ENCODE measurements at places on chromosomes 11 and 22. TPM values are rescaled to one million over a fixed set of nuclear protein-coding genes. Genes with fewer than 3 reads are reported as not detected.

Gene ADM2
- total RNA-seq = 3.3 TPM

Gene DEPDC5
- total RNA-seq = 12.2 TPM

Gene GP1BB
- 0.24 TPM for total RNA-seq

Gene KCNQ1
- total RNA-seq = not detected

Gene IGLL1
- not detected for total RNA-seq

Gene MARK2
- total RNA-seq = 26.4 TPM

Gene KLHL35
- not detected for total RNA-seq

Gene KCNK7
- 0.26 TPM for total RNA-seq

Gene PTPRJ
- 19.6 TPM for total RNA-seq

Gene TEX12
- total RNA-seq = not detected

Gene IL10RA
- total RNA-seq = not detected

Gene HSPB2
- total RNA-seq = 6.7 TPM

Gene LDLRAD3
- total RNA-seq = 6.5 TPM

Gene CADM1
- not detected for total RNA-seq

Gene FGF3
- not detected for total RNA-seq

Gene PTPRCAP
- total RNA-seq = 0.50 TPM

Gene MUC2
- 0.03 TPM for total RNA-seq

Gene LRRC55
- total RNA-seq = not detected

Gene OR4C15
- not detected for total RNA-seq

Gene RAG1
- 0.48 TPM for total RNA-seq

Gene ISX
- not detected for total RNA-seq

Gene RIMBP3B
- 0.13 TPM for total RNA-seq

Gene CARNS1
- total RNA-seq = 0.14 TPM

Gene OR5AR1
- not detected for total RNA-seq

Gene WBP2NL
- not detected for total RNA-seq

Gene BLID
- total RNA-seq = 1.6 TPM

Gene RFPL1
- total RNA-seq = not detected

Gene CTSC
- 273 TPM for total RNA-seq

Gene TYR
- not detected for total RNA-seq

Gene OR51B4
- not detected for total RNA-seq

Gene RASGRP2
- total RNA-seq = not detected

Gene TMEM121B
- not detected for total RNA-seq

Gene SCARF2
- 85.2 TPM for total RNA-seq

Gene NCAPD3
- 30.7 TPM for total RNA-seq

Gene TYMP
- 1.9 TPM for total RNA-seq

Gene SERHL2
- 3.9 TPM for total RNA-seq

Gene GPR83
- total RNA-seq = 0.08 TPM

Gene MGAT3
- total RNA-seq = not detected

Gene RIMBP3C
- total RNA-seq = 0.12 TPM

Gene SLC22A9
- not detected for total RNA-seq

Gene TRPC6
- total RNA-seq = not detected

Gene TP53AIP1
- not detected for total RNA-seq

Gene OR52E8
- total RNA-seq = not detected

Gene OR4D5
- total RNA-seq = not detected

Measured in HFFc6 (cell line).